Amygdala (tissue), 56 donors: ENCODE measurements at places on chromosomes 1 and 21.

GRCh38 chr1:32703479-32704291 is 1.1 kb upstream of the SYNC start:
- no peak for DNase-seq

DNA sequence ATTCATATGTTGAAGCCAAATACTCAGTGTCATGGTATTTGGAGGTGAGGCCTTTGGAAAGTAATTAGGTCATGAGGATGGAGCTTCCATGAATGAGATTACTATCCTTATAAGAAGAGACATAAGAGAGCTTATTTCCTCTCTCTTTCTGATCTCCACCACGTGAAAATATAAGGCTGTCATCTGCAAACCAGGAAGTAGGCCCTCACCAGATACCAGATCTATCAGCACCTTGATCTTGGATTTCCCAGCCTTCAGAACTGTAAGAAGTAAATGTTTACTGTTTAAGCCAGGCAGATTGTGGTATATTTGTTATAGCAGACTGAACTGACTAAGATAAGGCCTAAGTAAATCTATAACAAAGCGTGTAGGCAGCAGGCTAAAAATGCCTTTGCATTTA is 25.3 kb downstream of the RBM11 start:
- DNase-seq, result no peak

DNA sequence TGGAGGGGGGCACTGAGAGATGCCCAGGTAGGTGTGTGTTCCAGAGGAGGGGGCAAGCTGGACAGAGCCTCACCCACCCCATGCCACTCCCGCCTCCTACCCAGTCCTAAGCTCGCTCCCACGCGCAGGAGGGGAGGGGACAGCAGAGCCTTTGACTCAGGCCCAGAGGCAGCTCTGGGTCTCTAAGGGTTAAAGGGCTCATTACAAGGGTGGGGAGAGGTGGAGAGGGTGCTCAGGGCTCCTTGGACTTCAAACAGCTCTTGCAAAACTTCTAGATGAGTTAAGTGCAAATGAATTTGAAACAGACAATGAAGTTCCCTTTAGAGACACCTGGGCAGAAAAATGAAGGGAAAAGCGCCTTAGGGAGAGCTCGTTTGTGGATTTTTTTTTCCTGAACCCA is 104.2 kb upstream of the CASZ1 start:
- no peak for DNase-seq

DNA sequence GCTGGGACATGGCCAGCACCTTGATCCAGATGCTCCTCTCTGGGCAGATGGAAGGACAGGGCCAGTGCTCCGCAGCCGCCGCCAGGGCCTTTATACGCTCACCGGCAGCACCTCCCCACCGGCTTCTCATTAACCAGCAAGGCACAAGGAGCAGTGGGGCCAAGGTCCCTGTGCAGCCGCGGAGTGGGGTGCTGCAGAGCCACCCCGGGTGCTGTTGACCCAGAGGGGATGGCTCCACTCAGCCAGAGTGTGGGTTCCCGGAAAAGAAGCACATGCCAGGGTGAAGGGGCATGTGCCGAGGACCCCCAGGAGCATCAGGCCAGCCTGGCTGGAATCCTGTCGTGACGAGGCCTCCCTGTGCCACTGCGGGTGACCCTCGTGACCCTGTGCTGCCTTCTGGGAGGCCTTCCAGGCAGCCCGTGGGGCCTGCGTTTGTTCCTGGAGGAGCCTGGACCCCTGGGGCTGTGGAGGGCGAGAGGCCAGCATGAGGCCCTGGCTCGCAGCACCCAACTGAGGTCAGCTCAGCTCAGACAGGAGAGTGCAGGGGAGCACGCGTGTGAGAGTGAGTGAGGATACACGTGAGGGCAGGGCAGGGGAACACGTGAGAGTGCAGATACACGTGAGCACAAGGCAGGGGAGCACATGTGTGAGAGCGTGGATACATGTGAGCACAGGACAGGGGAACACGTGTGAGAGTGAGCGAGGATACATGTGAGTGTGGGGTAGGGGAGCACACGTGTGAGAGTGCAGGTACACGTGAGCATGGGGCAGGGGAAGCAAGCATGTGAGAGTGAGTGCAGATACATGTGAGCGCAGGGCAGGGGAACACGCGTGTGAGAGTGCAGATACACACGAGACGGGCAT is at the start of gene FTCD:
TSS of gene FTCD (minus strand) at position 66 of the 864 bp plus-strand sequence. CDS start at position 10, 56 bp downstream.
- no peak for DNase-seq

DNA sequence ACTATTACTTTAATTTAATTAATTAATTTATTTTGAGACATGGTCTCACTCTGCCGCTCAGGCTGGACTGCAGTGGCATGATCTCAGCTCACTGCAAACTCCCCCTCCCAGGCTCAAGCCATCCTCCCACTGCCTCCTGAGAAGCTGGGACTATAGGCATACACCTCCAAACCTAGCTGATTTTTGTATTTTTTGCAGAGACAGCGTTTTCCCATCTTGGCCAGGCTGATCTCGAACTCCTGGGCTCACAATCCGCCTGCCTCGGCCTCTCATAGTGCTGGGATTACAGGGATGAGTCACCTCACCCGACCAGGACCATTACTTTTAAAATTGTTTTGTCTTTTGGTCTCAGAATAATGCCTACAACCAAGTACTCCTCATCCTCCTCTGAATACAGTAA is 15.6 kb downstream of the YY1AP1 start:
- DNase-seq, result no peak

DNA sequence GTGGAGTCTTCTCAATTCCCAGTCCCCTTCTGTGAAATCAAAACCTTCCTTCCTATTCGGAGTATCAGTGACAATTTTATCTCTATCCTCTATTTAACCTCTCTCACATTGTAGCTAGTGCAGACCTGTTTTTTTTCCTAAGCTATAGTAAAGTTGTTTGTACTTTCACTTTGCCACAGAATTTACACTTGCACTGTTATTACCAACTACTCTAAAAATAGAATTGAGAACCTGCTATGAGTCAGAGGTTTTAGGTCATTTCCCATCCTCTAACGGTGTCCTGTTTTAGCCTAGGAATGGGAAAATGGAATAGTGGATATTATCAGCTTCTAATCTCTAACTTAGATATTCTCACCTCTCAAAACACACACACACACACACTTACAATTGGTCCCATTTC is 862.7 kb downstream of the NCAM2 start:
- no peak for DNase-seq

DNA sequence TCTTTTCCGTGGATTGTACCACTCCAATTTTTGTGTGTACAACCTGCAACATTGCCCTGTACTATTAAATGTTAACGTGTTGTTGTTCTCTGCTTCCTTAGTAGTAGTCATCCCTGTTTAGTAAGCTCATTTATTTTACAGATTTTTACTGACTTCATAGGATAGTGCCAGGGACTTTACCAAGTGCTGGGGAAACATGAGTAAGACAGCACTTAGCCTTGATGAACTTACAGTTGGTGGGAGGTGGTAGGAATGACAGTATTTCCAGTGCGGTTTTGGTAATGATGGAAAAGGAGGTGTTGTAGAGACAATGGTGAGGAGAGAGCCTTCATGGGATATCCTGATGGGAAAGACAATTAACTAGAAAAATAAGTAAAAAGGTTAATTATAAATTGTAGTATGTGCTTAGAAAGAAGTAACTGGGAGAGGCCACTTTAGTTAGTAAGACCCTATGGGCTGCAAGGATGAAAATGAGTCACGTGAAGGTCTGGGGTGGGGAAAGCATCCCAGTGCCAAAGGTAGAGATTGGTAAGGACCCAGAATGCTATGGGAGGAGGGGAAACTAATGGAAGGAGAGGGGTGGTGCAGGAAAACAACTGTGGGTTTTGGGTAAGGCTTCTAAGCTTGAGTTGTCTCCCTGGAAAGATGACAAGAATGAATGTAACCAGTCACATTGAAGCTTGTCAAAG is 1.7 kb downstream of the RLF start:
- no peak for DNase-seq

- DNase-seq, result no peak
Measured at GRCh38 chr1:213737398-213738035, 250.3 kb upstream of the PROX1 start.

GRCh38 chr1:95622609-95623008 is 388.6 kb downstream of the RWDD3 start:
- DNase-seq, result no peak

DNA sequence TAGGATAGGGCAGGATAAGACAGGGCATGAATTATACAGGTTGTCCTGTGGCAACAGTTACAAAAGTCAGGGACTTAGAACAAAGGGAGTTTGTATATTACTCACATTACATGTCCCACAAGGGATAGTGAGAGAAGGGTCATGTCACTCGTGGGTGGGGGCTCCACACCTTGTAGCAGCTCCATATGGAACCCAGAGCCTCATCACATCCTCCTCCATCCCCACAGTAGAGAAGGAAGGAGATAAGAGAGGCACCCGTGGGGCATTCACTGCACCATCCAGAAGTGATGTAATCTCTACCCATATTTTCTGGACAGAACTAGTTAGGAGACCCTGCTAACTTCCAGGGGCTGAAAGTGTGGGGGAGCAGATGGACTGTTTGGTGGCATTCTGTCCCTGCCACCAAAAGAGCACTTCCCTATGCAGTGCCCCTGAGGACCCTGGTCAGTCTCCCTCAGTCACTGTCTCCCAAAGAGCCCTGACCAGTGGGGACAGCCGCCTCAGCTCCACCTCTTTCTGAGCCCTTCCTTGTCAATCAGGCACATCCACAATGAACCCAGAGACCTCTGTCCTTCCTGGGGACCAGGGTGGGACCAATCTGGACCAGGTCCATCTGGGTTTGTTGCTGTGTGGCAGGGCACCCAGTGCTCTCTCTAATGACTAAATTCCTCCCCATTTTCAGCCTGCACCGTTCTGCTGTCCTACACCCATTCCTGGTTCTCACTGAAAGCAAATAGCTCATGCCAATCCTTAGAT is 154.8 kb upstream of the ETV3 start:
- DNase-seq, result no peak

DNA sequence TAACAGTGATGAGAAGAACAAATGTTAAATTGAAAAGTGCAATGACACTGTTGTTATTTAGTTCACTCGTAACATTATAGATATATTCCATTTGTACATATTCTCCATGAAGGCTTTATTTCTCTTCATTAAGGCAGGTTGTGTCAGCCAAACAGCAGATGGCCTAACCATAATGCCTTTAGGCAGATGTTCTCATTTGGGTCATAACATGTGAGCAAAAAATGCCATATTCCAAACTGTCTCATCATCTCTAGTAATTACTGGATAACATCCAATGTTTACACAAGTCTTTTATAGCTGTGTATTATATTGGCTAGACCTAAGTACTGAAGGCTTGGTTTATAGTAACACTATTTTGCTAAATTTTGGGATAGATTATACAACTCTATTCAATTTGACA is 87.2 kb upstream of the CHODL start:
- no peak for DNase-seq

- DNase-seq, result no peak
Measured at GRCh38 chr1:184082541-184083415, 31.2 kb downstream of the TSEN15 start.

DNA sequence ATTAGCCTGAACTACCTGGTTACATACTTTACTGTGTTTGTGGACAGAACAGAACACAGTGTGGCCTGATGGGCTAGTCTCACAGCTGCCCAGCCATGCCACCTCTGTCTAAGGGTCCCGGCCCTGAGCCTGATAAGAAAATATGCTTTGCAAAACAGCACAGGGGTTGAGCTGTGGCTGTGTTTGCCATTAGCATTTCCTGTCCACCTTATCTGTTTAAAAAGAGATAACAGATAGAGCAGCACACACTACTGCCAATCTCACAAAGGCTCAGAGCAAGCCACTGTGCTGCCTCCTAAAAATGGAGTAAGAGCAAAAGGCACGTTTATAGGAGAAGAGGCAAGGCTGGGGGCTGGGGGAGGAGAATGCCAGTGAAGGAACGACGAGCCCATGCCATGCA is 95.0 kb downstream of the SUSD4 start:
- DNase-seq, result no peak

GRCh38 chr1:9344426-9345200 is 51.9 kb downstream of the SPSB1 start:
- DNase-seq, result no peak

- peak; percentile 57 for DNase-seq
Measured at GRCh38 chr1:236063919-236064673, 794 bp downstream of the NID1 start.

DNA sequence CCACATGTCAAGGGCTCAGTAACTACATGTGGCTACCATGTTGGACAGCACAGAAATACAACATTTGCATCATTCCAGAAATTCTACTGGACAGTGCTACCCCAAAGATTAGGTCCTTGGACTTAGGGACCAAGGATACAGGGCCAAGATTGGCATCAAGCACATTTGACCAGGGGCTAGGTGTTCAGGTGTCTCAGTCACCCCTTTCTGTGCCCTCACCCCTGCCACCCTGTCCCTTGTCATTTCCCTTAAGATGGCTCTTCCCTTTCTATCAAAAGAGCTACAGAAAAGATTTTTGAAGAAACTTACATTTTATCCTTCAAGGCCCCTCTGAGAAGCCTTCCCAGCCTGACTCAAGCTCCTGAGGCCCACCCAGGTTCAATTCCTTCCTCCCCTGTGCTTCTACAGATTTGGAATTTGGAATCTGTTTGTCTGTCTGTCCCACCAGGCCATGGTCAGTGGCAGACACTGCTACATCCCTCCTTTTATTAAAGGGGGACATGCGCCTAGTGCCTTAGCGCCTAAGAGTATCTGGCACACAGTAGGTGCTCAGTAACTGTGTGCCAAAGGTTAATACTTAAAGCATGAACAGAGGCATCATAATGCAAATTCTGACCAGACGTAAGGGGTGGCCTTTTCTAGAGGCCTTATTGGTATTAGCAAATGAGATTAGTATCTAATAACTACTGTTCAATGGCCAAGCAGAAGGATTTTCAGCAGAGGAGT is 21.4 kb downstream of the CSF1 start:
- no peak for DNase-seq

- DNase-seq, result no peak
Measured at GRCh38 chr1:111541721-111542120, 38.3 kb upstream of the ADORA3 start.

GRCh38 chr1:163163163-163163562 is 39.6 kb downstream of the RGS5 start:
- no peak for DNase-seq

DNA sequence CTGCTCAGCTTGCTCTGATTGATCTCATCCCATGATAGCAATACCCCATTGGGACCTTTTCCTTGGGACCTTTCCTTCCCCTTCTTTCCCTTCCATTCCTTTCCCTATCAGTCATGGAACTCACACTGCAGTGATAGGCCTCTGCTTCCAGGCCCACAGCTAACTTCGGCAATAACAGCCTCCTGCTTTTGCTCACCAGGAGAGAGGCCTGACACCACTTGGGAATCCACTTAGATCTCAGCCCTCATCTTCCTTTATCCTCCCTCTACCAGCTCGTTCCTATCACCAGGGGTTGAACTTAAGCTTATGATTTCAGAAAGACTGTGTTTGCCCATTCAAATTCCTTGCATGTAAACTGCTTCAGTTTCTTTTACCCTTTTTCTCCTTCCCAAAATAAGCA is 11.0 kb upstream of the TIPRL start:
- no peak for DNase-seq

DNA sequence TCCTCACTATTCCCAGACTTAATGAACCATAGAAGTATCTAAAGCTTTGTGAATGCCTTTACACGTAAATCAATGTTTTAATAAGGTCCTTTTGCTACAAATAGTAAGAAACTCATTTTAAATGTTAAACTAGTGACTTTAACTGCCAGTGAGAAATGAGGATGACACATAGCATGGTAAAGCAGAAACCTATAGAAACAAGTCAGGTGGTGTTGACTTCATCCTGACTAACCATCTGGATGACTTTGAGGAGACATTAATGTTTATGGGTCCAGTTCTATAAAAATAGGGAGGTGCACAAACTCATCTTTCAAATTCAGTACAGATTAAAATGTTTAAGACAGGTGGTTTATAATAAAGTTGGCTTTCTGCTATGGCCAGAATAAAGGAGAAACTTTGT is 85.4 kb downstream of the COLGALT2 start:
- no peak for DNase-seq
